GM23338 (cell line): ENCODE measurements at places on chromosomes 13 and 19. TPM values are rescaled to one million over a fixed set of nuclear protein-coding genes. Genes with fewer than 3 reads are reported as not detected.

- DNase-seq, result no peak
Observed at GRCh38 chr19:19741184-19741583, 8.3 kb upstream of the ZNF14 start.

- DNase-seq, result peak; percentile 80
Observed at GRCh38 chr13:28297341-28297740, 159.0 kb downstream of the PAN3 start.

DNA sequence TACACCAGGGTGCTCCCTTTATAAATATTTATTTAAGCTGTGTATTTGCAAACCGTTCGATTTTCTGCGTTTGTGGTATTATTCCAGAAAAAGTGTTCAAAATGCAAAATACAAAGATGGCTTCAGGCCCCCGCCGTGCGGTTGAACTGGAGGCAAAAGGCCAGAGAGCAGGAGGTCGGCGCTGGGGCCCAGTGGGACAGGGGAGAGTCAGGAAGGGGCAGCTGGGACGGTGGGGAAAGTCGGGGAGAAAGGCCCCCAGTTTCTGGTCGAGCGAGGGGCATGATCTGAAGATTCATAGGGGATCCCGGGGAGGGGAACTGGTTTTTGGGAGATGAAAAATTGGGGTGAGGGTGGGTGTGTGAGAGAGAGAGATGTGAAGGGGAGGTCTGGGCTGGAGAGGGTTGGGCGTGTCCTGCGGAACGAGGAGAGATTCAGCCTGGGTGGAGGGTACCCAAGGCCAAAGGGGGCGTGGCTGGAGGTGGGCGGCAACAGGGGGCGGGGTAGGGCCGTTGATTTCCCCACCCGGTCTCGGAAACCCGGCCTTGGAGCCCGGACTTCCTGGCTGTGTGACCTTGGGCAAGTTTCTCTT, 678 bp downstream of the ISOC2 start:
- peak; percentile 97 for DNase-seq

- no peak for DNase-seq
Observed at GRCh38 chr13:98761986-98762616, 9.6 kb upstream of the SLC15A1 start.

Gene ZNF77
- 4.1 and 4.5 TPM in 2 replicates for total RNA-seq

Gene ZNF878
- 16.4 and 18.6 TPM in 2 replicates for total RNA-seq

Gene CCDC70
- total RNA-seq, result not detected in 2 replicates
